Activated CD4-positive, alpha-beta T cell treated with anti-CD3 and anti-CD28 coated beads, Interleukin-2, amount 50 U/mL, for 24 hours (primary cell): ENCODE measurements at places on chromosomes 6 and 20.

DNA sequence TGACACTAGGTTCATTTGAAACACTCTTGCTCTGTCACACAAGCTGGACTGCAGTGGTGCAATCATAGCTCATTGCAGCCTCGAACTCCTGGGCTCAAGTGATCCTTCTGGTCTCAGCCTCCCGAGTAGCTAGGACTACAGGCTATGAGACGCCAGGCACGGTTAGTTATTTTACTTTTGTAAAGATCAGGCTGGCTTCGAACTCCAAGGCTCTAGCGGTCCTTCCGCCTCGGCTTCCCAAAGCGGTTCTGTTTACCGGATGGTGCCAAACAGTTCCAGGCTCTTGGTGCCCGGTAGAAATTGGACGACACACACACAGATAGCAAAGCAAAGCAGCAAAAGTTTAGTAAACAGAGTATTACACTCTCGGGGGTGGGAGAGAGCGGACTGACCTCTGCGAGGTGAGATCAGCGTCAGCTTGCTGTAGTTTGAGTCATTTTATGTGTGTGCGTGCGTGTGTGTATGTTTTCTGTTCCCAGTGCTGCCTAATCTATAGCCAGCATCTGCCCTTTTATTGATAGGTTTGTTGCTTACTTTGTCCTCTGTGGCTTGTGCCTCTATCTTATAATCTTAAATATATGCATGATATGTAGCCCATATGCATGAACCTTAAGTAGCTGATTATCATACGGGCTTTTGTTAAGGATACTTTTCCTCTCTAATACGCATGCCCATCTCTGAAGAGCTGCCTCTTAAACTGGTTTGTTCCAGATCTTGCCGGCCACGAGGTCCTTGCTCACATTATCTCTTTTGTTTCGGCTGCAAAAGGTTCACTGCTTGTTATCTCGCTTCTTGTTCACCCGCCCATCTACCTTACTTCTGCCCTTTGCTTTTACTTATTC lies 75.2 kb downstream of the OR2B2 start:
- peak; percentile 52 for DNase-seq

- no peak for DNase-seq
Observed at GRCh38 chr6:150881911-150882481, 16.5 kb downstream of the MTHFD1L start.

GRCh38 chr6:138492113-138492512 lies 7.2 kb downstream of the NHSL1 start:
- DNase-seq: no peak

DNA sequence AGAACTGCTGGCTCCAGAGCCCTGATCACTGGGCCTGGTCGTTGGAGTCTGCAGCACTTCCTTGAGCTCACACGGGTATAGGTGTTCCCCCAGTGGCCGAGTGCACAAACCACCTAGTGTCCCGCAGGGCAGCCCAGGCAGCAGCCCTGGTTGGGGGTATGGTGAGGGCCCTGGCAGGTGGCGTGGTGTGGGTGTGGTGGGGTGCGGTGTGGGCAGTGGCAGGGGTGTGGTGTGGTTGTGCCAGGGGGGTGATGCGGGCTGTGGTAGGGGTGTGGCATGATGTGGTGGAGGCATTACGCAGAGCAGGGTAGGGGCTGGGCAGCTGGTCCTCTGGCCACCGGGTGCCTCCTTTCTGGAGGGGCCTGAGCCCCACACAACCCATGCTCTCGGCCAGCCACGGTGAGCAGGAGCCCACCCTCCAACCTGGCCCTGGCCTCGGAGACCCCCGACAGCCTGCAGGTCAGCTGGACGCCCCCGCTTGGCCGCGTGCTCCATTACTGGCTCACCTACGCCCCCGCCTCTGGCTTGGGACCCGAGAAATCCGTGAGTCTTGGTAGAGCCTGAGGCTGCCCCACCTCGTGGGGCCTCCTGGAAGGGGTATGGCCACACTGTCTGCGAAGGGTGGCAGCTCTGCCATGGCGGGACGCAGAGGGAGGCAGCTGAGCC lies 20.5 kb downstream of the COL20A1 start:
- DNase-seq: no peak

GRCh38 chr6:165181951-165182414 lies 127.4 kb downstream of the C6orf118 start:
- no peak for DNase-seq

DNA sequence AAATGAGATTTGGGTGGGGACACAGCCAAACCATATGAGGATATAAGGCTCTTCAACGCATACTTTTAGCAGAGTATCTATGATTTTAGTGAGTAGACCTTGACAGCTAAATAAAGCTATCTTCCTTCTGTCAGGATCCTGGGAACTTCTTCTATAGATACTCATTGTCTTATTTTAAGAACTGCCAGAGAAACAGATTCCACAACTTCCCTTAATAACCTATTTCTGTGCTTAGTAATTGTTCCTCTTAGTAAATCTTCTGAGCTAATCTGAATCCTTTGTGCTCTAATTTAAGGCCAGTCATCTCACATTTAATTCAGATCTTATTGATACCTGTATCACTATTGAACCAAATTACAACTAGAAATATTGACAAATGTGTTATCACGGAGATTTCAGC lies 64.0 kb upstream of the CEP85L start:
- no peak for DNase-seq

- peak; percentile 12 for DNase-seq
Observed at GRCh38 chr6:163460307-163460782, 45.8 kb downstream of the QKI start.

DNA sequence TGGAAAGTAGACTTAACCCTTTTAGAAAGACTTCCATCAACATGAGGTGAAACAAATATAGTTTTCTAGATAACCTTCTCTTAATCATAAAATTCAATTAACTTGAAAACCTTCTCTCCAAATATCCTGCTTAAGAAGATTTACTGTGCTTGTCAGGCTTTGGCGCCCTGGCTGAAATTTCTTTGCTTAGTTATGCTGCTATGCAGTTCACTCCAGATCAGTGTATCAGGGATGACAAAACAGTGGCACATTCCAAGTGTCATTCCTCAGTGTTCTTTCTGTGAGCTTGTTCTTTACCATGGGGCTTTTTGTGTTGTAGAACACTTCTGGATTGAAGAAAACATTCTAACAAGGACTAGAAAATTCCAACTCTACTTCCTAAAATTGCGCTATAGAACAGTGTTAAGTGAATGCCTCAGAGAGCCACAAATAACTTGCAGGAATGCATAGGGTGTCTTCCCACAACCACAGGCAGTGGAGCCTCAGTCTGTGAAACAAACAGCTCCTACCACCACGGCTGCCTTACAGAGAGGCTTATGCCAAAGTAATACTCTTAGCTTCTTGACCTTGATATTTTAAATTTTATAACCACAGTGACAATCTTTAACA lies 443.6 kb downstream of the CDC5L start:
- DNase-seq: no peak

- no peak for DNase-seq
Observed at GRCh38 chr20:61499859-61500554, 247.9 kb downstream of the CDH4 start.

DNA sequence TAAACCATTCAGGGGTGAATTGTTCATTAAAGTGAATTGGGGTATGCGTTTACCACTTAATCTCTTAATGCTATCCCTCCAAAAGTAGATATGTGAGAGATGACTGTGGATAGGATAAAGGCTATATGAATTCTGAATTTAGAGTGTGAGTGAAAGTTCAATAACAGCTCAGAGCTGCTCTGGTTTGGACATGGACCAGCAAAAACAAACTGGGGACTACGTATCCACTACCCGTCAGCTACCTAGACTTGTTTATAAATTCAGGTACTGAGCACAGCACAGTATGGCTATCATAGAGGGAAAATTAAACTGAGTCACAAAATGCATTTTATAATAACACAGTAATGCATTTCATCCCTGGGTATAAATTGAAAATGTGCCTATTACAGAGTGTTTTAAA lies 44.4 kb downstream of the HDDC2 start:
- DNase-seq: no peak

GRCh38 chr6:169702840-169703246 lies 917 bp downstream of the C6orf120 start:
- no peak for DNase-seq

DNA sequence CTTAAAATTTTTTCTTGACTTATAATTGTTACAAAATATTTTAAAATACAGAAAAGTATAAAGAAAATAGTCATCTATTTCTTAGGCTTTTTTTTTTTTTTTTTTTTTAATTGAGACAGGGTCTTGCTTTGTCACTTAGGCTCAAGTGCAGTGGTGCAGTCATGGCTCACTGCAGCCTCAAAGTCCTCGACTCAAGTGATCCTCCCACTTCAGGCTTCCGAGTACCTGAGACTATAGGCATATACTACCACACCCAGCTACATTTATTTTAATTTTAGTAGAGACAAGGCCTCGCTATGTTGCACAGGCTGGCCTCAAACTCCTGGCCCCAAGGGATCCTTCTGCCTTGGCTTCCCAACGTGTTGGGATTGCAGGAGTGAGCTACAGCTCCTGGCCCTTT lies 5.3 kb upstream of the ACAT2 start:
- DNase-seq: no peak

DNA sequence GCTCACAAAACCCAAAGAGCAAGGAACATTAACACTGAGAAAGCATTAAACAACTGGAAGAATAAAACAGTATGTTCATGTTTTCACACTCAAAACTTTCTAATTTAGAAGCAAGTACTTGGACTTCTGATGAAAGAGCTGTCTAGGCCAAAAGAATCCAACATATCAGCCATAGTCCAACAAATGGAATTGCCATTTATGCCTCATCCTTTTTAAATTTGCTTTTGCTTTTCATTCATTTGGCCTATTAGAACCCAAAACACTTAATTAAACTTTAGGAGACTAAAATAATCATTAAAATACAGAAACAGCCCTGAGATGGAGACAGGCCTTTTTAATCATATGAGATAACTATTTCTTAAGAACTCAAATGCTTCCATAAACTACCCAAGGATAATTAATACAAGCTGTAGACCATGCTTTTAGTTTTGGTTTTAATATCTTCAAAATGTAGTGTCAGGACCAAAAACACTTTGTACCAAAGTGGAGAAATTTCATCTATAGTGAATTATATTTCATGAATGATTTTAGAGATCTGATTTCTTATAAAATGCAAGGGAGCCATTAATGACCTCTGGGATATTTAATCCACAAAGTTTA lies 166.5 kb downstream of the KIF6 start:
- DNase-seq: no peak
